ENCODE measurements at places on chromosomes 6 and 20.

- DNase-seq, result no peak
Measured at GRCh38 chr6:135105710-135106109, 51.1 kb upstream of the HBS1L start.

DNA sequence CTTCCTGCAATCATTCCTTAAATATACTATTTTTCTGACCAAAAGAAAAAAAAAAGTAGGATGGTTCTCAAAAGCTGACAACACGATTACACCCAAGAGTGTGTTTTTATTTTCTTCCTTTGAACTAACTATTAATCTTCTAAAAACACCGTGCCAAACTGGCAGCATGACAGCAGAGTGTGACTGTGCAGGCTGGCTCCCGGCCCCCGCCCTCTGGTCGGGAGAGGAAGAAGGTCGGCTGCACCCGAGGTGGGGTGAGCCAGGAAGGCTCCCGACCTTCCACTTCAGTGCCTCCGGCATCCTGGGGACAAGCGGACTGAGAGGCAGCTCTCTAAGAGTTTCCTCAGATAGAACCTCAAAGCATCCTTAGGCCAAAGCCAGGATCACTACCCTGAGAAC lies 29.2 kb downstream of the SLC22A23 start:
- no peak for DNase-seq

DNA sequence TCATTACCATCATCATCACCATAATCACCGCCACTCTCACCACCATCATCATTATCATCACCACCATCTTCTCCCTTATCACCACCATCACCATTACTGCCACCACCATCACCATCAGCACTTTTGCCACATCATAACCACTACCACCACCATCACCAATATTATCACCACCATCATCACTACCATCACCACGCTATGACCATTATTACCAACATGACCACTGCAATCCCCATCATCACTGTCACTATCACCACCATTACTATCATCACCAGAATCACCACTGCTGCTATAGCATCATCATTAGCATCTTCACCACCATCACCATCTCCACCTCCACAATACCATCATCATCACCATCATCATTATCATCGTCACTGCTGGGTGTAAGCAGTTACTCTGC lies 25.6 kb downstream of the CST1 start:
- DNase-seq, result no peak

- DNase-seq, result no peak
Measured at GRCh38 chr20:31663838-31664695, 26.4 kb downstream of the COX4I2 start.

- no peak for DNase-seq
Measured at GRCh38 chr20:2260250-2260649, 35.6 kb upstream of the TGM3 start.

- DNase-seq, result no peak
Measured at GRCh38 chr6:106360410-106360988, at the start of gene CRYBG1. CRYBG1 (plus strand) TSS chr6:106360717; CDS start chr6:106360909, 192 bp downstream.

GRCh38 chr6:145490068-145490467 lies 245.3 kb downstream of the EPM2A start:
- DNase-seq, result no peak

DNA sequence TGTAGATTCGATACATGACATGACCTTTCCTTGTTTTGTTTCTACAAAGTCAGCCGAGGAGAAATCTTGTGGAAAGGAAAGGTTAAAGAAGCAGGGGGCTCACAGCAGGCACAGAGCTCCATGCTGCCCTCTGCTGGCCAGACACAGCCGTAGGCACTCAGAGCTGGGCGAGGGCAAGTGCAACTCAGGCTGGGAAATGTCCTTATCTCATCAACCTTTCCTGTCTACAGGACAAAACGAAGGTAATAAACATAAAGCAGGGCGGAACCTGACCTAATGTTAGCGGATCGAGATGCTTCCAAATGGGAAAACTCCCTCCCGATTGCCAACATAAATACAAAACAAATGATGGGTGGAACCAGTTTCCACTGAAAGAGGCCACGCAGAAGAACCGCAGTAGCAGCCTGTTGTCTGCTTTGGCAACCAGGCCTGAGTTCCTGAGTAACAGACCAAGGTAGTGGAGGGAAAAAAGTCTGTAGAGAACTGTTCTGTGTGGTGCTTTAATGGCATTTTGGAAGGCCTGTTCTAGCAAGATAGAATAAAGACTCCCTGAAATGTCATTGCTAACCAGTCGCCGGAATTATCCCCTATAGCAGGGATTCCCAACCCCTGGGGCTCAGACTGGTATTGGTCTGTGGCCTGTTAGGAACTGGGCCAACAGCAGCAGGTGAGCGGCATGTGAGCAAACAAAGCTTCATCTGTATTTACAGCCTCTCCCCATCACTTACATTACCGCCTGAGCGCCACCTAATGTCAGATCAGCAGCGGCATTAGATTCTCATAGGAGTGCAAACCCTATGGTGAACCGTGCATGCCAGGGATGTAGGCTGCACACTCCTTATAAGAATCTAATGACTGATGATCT lies 85.2 kb downstream of the MBOAT1 start:
- DNase-seq, result no peak

DNA sequence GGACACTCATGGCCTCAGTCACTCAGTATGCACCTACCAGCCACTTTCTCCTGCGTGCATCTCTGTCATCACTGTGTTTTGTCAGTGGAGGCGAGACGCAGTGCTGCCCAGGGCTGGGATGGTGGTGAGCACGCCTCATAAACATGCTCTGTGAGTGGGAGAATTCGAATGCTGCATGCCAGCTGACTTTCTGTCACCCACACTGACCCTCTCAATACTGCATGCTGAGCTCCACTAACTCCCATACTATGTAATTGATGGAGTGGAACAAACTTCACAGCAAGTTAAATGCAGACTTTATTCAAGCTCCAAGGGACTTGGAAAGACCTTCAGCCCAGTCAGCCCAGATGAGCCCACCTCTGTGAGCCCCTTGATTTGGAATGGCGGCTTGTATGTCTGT lies 22.7 kb upstream of the GGTLC1 start:
- no peak for DNase-seq

DNA sequence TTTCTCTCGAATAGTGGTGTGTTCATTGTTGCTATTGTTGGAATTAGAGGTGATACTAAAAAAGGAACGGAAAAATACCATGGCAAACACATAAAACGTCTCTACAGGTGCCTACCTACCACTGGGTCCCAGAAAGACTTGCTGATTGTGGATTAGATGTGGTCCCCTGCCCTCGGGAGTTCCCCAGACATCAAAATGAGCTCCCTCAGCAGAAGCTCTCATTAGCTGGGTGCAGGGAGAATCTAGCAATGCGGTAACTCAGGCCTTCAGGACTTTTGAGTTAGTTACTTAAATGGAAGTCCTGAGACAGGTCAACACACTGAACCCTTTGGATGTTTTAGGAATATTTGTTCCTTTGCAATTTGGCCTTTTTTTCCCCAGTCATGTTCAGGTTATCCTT lies 6.1 kb downstream of the IRF4 start:
- no peak for DNase-seq

DNA sequence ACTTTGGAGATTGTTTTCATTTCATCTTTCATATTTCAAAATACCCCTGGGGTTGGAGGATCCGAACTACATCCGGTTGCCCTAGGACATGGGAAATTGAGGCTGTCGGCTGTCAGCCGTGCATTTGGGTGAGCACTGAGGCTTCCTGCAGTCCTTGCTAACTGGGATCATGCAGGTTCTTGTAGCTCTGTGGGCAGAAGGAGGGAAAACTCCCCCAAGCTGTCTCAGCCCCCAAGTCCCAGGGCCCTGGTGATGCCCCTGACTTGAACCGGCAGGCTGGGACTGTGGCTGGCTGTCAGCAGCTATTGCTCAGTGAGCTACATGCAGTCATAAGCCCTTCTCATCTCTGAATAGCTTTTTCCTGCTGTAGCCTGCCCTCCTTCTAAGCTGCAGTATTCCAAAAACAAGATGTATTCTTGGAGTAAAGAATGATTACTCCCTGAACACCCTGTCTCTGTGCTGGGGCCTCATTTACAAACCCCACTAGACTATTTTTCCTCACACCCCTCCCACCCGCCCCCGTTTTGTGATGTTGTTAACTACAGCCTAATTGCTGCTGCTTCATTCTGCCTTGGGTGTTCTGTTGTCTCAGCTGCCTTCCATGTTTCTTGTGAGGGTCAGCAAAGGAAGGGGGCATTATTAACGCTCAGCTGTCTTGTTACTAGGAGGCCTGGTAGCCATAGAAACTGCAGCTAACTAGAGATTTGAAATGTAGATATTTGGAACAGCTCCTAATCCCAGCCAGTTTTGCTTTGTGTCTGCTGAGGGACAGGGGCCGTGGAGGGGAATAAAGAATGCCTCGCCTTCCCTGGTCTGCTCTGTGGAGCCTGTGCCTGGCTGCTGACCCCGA lies 18.1 kb downstream of the MTRES1 start:
- DNase-seq, result no peak

- DNase-seq, result no peak
Measured at GRCh38 chr6:158344534-158344933, 32.3 kb downstream of the TULP4 start.

DNA sequence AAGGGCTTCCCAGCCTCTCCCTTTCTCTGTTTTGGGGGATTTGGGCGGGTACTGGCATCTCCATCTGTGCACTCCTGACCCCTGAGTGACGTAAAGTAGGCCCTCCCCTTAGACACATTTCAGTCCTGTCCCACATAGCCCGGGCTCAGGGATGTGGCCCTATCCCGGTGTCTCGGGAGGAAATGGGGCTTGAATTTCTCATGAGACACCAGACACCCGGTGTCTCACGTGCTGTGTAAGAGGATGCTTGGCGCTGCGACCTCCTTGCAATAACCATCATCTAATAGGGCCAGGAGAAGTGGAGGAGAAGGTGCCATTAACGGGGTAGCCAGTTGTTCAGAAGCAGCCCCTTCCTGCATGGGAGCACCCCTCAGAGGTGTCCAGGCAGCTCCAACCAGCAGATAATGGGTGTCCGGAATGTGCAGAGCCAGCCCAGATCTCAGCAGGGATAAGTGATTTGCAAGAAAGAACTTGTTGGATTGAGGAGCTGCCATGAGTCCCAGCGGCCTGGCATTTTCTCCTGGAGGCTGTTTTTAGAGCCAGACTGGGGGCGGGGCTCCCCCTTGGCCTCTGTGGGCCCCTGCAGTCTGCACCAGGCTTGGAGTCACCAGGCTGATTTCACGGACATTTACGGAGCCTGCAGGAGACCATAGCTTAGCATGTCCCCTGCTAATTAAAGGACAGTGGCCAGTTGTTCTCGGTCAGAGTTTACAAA lies 372.0 kb downstream of the PREX1 start:
- DNase-seq, result no peak

- no peak for DNase-seq
Measured at GRCh38 chr20:52062452-52063209, 128.9 kb downstream of the ZFP64 start.

GRCh38 chr20:54292185-54292584 lies 84.3 kb downstream of the PFDN4 start:
- no peak for DNase-seq

GRCh38 chr6:104428184-104428583 lies 431.5 kb downstream of the HACE1 start:
- DNase-seq, result no peak

- no peak for DNase-seq
Measured at GRCh38 chr6:28743271-28743789, 180.5 kb downstream of the TRIM27 start.

DNA sequence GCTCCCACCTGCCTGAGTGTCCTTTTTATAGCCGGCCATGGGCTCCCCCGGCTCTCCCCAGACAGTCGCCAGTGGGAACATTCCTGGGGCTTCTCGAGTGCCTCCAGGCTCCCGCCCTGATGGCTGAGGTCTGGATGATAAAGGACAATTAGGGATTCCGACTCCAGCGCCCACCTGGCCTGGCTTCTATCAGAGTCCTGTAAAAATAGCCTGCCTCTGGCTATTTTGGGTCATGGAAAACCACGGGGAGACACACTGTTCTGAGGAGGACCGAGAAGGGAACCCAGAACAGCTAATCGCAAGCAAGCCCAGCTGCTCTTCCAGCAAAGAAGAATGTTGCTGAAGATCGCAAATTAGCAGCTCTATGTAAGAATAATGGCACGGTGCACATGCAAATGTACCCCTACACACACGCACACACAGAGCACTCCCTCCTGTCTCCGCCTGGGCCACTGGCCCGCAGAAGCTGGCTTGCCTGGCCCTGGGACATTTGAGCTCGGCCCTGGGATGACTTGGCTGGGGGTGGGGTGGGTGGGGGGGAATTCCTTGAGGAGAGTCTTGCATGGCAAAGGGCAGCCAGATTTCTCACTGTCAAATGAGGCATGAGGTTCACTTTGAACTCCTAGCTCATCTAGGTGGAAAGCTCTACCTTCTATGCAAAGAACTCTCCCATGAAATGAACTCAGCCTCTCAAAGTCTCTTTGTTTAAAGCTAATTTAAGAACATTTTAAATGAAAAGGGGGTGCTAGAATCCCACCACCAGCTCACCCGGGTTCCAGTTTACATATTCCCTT lies 55.3 kb downstream of the CTCFL start:
- DNase-seq, result no peak

DNA sequence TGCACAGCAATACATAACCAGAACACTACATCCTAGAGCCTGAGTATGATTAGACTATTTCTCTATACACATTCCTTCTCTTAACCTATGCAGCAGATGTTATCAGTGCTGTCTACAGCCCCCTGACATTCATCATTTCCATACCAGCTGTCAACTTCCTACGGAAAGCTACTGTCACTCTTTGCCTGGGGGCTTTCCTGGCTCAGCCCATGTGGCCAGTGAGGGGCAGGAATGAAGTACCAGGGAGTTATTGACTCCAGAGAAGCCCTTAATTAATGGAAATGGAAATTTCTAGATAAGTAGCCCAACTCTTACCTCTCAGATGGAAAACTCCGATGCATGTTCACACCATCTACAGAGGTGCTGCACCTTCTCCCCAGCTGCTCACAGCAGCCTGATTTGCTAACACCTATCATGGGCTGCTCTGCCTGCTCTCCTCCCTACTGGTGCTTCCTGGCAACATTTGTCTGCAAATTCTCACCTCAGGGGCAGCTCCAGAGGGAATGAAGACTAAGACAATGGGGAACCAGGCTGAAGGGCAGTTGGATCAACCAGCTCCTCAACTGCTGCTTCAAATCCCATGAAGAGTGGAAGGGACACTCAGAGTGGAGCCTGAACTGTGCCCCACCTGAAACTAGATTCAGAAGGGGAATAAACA lies 59.6 kb downstream of the LINC00237 start:
- no peak for DNase-seq

DNA sequence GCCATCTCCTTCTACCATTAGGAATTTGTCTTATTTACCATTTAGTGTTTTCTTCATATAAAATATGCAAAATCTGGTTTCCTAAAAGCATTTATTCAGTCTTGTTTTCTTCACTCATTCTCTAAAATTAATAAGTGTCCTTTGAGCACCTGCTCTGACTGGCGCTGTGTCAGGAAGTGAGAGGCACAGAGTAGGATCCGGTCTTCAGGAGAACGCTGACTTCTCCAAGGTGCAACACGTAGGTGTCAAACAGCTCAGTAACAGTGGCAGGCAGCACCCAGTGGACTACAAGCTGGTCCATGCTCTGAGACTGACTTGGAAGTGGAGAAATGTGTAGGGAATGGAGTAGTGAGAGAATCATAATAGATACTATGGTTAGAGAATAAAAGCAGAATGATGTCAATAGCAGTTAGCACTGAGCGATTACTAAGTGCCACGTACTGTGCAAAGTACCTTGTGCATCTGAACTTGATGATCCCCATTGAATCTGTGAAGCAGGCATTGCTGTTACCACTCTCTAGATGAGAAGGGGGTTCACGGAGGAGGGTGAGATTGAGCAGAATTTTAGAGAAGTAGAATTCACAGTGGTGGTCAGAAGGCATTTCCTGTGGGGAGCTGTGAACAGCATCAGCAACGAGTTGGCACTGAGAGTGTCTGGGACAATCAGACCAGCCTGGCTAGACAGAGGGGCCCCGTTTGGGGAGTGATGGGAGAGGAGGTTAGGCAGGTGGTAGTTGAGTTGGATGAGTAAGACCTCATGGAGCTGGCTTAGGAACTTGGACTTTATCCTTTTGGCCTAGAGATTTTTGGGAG lies 569.8 kb downstream of the QKI start:
- DNase-seq, result no peak

All from AG04449 (cell line).